ENCODE measurements at places on chromosomes 6 and 20. TPM values are rescaled to one million over a fixed set of nuclear protein-coding genes. Genes with fewer than 3 reads are reported as not detected.

GRCh38 chr6:17737704-17738252, 31.1 kb upstream of the NUP153 start:
- H3K36me3 ChIP-seq, result peaks cover 8% of the 10 kb centered on the region
- no peak for DNase-seq
- H3K4me3 ChIP-seq, result no peak overlapping the region
- H3K4me1 ChIP-seq, result no peaks in the 10 kb centered on the region

The SRSF12 gene
- 21.9 TPM for total RNA-seq

The OPRL1 gene
- total RNA-seq, result 0.96 TPM

- peaks cover 8% of the 10 kb centered on the region for H3K4me1 ChIP-seq
- DNase-seq, result no peak
- H3K27ac ChIP-seq, result no peak overlapping the region
- H3K27me3 ChIP-seq, result no peaks in the 10 kb centered on the region
Observed at GRCh38 chr20:3858689-3859088, 12.1 kb downstream of the MAVS start.

The RIMS1 gene
- 4.5 TPM for total RNA-seq

The TBX18 gene
- 0.47 TPM for total RNA-seq

The CST7 gene
- not detected for total RNA-seq

All from neural crest cell (in vitro differentiated cells).